Omental fat pad (tissue), 4 donors: ENCODE measurements at places on chromosomes 11 and 22. TPM values are rescaled to one million over a fixed set of nuclear protein-coding genes. Genes with fewer than 3 reads are reported as not detected.

- DNase-seq, result no peak
Observed at GRCh38 chr11:68854273-68854958, 12.7 kb upstream of the CPT1A start.

- DNase-seq, result no peak
Observed at GRCh38 chr11:128551058-128551457, 36.3 kb downstream of the ETS1 start.

- DNase-seq, result no peak
Observed at GRCh38 chr22:38236786-38237185, 35.0 kb downstream of the MAFF start.

DNA sequence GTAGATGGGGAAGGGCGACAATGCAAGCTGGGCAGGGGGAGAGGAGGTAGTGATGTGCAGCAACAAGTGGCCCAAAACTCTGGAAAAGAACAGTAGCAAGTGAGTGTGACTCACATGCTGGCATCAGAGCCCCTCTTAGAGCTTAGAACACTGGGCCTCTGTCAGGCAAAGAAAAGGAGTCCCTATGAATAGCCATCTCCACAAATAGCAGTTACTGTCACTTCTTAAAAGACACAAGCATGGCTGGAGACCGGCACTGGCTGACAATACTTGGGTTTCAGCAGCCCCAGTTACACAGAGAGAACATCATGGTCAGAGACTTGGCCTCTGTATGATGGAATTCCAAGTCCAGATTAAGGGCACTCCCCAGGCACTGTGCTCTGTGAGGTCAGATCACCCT is 58.2 kb downstream of the PRCP start:
- no peak for DNase-seq

GRCh38 chr11:84021291-84021690 is 735.1 kb upstream of the CCDC90B start:
- DNase-seq, result no peak

DNA sequence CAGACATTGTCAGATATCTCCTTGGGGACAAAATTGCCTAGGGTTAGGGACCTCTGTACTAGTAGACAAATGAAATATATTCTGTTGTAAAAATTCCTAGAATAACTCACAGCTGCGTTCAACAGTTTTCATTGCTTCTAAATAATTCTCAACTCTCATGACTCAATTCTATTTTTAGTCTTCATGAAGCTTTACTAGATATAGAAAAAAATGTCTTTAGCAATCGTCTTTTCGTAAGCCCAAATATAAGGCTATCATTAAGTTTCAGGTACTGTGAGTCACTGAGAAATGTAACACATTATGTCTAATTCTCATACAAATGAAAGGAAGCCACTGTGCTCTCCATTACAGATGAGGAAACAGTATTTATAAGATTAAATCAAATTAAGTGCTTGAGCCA is 6.4 kb downstream of the MMP12 start:
- no peak for DNase-seq

- no peak for DNase-seq
Observed at GRCh38 chr11:128512474-128512996, 74.8 kb downstream of the ETS1 start.

DNA sequence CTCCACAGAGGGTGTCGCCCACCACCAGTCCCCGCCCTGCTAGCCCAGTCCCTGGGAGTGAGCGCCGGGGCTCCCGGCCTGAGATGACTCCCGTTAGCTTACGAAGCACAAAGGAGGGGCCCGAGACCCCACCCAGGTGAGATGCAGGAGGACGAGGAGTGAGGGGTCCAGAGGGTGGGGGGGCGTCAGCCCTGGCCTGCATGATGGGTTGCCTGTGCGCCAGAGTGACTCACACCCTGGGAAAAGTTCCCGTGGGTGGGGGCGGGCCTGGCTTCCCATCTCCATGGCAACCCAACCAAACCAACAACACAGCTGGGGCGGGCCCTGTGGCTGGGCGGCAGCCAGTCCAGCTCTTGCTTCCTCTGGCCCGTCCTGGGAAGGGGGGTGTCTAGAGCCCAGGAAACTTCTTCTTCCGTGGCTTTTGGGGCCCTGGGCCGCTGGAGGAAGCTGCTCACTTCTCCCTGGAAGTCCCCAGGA is 4.5 kb downstream of the GAS2L1 start:
- peak; percentile 93 for DNase-seq

DNA sequence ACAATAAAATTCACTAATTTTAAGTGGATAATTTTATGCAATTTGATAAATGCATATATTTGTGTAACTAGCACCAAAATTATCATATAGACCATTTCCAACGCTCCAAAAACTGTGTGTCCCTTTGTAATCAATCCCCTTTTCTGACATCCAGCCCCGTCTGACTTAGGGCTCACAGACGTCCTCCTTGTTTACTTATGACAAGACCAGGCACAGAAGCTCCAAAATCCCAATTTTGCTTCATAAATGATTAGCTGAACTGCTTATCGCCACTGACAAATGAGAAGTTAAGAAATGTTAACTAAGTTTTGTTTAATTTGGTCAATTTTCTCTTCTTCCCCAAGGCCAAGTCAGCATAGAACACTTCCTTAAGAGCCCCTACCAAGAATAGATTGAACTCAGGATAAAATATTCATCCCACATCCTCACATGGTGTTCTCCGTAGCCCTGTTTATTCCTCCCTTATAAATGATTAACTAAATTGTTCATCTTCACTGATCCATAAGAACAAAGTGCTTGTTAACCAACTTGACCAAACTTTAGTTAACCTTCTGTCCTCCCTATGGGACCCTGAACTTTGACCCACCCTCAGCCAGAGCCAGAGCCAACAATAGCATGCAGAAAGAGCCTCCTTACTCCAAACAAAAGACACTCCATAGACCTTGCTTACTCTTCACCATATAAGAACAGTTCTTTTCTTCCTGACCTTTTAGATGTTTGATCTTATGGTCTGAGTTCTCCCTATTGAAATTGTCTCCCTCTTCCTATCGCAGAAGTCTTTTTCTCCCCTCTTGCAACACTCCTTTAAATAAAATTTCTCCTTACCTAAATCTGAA is 30.8 kb upstream of the GLYAT start:
- DNase-seq, result no peak

- DNase-seq, result no peak
Observed at GRCh38 chr22:17115236-17115635, 5.9 kb downstream of the TMEM121B start.

- DNase-seq, result no peak
Observed at GRCh38 chr22:26463101-26463661, 20.4 kb downstream of the HPS4 start.

GRCh38 chr11:77093987-77094840 is 8.4 kb upstream of the OMP start:
- DNase-seq, result no peak

DNA sequence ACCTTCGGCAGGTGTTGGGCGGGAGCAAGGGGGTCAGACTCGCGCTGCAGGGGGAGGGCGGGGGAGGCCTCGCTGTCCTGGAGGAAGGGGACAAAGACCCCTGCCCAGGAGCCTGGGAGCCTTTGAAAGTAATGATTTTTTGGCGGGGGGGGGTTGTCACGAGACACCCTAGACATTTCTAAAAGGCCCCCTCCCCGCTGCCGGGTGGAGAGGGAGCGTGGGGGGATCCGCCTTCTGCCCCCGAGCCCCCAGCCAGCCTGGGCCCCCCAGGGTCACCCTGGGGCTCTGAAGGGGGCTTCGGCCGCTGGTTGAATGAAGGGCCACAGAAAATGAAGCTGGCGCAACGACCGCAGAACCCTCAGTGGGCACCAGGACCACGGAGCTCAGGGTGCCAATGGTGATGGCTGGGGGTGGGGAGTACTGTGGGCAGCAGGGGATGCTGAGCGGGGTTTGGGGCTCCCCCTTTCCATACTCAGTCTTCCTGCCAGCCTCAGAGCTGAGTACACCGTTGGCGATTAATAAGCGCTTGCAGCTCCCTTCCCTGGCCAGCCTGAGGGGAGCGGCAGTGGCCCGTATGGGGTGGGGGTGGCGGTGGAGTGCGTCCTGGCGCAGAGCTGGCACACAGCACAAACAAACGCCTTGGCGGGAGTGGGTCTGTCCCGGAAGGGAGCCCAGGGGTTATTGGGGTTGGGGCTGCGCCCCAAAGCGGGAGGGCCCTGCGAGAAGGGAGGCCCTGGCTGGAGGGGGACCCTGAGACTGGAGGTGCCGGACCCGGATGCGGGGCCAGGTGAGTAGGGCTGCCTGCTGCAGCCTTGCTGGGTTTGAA is 1.2 kb upstream of the DUSP8 start:
- DNase-seq, result no peak

- no peak for DNase-seq
Observed at GRCh38 chr11:15745266-15745665, 611.1 kb downstream of the SOX6 start.

- no peak for DNase-seq
Observed at GRCh38 chr11:17979770-17980371, 33.0 kb downstream of the SERGEF start.

DNA sequence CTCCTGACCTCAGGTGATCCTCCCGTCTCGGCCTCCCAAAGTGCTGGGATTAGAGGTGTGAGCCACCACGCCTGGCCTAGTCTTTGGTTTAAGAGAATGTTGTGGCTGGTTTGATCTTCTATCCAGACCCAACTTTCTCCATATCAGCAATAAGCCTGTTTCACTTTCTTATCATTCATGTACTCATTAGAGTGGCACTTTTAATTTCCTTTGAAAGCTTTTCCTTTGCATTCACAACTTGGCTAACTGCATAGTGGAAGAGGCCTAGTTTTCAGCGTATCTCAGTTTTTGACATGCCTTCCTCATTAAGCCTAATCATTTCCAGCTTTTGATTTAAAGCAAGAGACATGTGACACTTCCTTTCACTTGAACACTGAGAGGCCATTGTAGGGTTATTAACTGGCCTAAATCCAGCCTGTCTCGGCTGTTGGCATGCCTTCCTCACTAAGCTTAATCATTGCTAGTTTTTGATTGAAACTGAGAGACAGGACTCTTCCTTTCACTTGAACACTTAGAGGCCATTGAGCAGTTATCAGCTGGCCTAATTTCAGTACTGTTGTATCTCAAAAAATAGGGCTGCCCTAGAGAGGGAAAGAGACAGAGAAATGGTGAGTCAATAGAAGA is 13.1 kb upstream of the RPL3 start:
- no peak for DNase-seq

DNA sequence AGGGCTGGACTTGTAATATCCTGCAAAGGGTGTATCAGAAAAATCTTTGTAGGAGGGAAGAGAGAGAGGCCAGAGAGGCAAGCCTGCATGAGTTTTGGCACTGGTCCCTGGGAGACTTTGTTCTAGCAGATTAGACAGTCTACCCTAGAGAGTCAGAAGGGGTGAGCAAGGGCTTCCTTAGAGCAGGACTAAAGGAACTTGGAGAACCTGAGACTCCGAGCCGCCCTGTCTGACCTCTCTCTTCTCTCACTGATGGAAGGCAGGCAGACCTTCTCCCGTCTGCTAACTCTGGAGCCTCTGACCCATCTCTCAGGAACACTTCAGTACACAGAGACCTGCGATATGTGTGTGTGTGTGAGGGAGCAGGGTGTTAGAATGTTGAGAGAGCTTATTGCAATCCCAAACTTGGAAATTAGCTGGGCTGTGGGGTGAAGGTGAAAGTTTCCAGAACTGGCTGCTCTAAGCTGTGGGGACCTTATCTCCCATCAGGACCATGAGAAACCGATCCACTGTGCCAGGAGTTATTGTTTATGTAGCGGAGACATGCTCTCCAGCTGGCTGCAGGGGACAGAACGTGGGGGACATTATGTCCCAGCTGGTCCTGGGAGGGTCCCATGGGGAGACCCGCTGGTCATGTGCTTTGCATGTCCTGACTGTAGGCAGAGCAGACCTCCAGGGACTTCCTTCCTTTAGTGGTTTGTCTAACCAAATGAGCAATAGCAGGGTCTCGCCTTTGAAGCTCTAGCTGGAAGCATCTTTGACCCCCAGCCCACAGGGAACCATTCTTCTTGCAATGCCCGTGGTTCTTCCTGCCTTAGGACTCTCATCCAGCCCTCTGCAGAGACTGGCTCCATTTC is 51.1 kb downstream of the TIMP3 start:
- DNase-seq, result no peak

DNA sequence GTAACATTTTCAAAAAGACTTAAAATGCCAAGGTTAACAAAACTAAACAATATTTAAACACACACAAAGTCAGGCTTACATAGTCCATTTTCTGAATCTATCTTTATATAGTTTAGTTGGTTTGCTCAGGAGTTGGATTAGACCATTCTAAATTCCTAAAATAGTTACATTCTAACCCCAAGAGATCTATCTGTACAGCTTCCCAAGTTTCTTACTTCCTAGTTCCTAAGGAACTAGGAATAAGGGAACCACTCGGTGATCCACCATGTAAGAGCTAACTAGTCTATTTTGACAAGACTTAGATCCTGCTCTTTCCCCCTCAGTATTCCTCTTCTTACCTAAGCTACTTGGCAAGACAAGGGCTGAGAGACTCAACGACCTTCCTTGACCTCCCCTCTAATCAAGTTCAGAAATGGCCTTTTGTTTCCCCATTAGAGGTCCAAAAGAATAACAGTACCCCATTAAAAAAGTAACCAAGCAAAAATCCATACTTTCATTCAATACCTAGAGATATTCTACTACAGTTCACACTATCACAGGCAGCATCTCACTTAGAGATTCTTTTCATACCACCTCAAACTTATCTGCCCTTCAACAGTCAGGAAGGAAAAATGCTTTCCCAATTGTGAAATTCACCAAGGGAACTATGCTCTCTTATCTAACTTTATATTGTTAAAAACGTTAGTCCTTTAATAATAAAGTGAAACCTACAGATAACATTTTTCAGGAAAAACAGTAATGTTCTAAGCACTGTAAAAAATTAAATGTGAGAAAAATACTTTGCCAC is 253.1 kb downstream of the TTC28 start:
- no peak for DNase-seq

GRCh38 chr22:48258064-48258701 is 1495.7 kb downstream of the TBC1D22A start:
- DNase-seq, result no peak

GRCh38 chr11:9859554-9860305 is 195.9 kb downstream of the SWAP70 start:
- no peak for DNase-seq

DNA sequence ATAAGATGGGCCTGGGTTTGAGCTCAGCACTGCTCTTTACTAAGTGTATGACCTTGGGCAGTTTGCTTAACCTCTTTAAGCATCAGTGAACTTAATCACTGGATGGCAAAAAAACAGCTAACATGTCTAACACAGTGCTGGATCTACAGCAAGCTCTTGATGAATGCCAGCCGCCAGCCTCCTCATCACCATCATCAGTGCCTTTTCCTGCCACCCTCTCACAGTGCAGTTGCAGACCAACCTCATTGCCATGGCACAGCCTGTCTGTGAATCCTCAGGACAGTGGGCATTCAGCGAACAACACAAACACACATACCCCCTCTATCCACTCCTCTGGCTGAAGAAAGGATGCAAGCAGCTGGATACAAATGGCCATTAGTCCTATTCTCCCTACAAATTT is 133.0 kb downstream of the OPCML start:
- DNase-seq, result no peak

The GAB4 gene
- total RNA-seq, result not detected

The SNU13 gene
- total RNA-seq, result 138 TPM

The GLYAT gene
- total RNA-seq, result 4.9 TPM

The INS gene
- not detected for total RNA-seq

The C11orf97 gene
- total RNA-seq, result not detected

The FZD4 gene
- 235 TPM for total RNA-seq

The C11orf42 gene
- total RNA-seq, result not detected

The MMP13 gene
- total RNA-seq, result not detected
